ENCODE measurements at places on chromosomes 7 and 10.
A peak's percentile ranks its signal among the peaks of the same experiment; 100 is the strongest.

- no peak for DNase-seq
Measured at GRCh38 chr7:12386313-12386740, 17.3 kb downstream of the VWDE start.

- DNase-seq, result peak; percentile 83
Measured at GRCh38 chr10:108544500-108545120, 1378.7 kb downstream of the XPNPEP1 start.

DNA sequence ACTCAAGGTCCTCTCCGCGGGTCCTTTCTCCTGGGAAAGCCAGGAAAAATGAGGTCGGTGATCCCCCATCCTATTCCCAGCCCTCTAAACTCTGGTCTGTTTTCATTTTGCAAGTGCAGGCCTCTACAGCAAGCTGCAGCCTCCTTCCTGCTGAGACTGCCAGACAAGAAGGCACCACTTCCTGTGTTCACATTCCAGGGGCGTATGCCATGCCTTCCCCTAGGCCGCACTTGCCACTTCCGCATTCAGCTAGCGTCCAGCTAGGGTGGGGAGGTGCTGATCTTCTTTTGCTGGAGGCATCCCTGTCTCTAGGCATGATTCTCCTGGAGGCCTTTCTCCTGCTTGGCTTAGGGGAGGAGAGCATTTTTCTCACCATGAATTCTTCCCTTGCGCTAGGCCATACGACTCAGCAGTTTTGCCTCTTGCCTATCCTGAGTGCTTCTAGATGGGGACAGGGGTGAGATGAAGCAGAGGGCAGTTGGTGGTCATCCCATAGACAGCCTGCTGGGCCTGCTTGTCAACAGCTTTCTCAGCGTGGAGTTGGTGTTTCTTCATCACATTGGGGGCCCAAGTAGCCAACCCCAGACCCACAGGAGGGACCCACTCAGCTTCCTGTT lies 328.9 kb downstream of the RPS24 start:
- peak; percentile 50 for DNase-seq

GRCh38 chr7:66505531-66506451 lies 122.9 kb upstream of the KCTD7 start:
- DNase-seq, result peak; percentile 47

- DNase-seq, result peak; percentile 77
Measured at GRCh38 chr7:149196705-149197171, 1.4 kb downstream of the ZNF282 start.

DNA sequence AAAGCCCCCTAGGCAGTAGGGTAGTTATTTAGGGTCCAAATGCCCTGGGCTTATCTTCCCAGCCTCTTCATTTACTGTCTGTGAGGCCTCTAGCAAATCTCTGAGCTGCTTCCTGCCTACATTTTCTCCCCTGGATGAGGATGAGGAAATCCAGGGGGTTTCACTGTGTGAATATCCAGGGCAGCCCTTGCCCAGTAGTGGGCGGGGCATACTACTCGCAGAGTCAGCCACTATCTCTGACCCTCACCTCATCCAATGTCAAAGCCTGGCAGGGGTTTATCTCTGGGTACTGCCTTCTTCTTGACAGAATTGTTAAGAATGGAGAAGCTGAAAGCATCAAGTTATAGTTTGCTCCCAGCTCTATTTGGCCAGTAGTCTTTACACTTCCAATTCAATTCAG lies 48.9 kb downstream of the CUZD1 start:
- no peak for DNase-seq

DNA sequence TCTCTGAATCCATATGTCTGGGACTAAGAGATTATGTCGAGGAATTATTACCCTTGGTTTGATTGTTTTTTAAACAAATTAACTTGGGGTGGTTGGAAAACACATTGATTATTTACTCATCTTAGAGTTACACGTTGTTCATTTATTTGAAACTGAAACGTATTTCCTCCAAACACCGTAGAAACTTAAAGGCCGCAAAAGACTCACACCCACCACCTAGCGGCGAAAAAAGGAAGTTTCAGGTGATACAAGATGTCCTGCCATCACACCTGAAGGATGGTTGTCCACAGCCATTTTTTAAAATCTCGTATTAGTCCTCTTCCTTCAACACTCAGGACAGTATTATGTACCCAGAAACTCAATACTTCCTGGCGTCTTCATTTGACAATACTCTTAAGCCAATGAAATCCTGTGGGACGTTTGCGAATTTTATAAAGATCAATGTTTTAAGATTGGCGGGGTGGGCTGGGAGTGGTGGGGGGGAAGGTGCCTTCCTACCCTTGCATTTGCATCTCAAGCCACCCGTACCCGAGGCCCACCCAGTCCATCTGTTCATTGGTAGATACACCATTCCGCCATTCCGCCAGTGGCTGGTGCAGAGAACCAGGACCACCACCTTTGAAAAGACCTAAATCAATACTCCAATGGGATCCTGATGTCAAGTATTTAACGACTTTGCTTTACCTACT lies 1.4 kb upstream of the LCOR start:
- DNase-seq, result peak; percentile 65

DNA sequence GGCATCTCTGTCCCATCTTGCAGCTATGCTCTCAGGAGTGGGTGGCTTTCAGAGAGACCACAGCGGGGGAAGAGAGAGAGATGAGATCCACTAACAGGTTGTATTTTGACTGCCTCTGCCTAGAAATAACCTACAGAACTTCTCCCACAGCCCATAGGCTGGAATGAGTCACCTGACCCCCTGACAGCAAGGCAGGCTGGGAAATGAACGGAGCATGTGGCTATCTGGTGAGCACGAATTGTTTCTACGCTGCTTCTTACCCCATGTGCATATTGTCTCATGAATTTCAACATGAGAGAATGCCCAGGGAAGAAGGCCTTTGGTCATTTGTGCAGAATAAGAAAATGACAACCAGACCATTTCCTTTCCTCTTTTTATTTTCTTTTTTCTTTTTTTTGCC lies 151.3 kb downstream of the SNX10 start:
- DNase-seq, result no peak

DNA sequence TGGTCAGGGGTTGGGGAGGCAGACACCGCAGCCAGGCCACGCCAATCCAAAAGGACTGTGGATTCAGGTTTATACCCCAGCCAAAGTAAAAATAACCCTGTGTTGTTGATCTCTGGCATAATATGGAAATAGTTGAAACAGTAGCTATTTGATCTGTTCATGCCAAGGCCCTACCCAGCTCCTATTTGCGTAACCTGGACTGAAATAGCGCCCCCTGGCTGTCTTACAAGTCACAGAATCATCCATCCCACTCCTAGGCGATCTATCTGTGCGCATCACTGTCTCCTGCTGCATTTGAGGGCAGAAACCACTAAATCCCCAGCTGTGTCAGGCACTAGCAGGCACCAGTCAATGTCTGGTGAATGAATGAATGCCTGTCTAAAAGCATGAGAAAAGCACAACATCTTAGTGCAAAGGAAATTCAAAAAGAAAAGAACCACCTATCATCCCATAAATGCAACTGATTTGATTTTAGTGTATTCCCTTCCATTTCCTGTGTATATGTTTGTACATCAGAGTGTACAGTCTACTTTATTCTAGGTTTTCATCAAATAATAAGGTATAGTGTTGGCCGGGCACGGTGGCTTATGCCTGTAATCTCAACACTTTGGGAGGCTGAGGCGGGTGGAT lies 160.0 kb downstream of the SLIT1 start:
- DNase-seq, result peak; percentile 54
